Urothelium cell line (cell line): ENCODE measurements at places on chromosomes 2 and 18.

- no peak for DNase-seq
These were observed 13.3 kb downstream of the PROC start for GRCh38 chr2:127431408-127432023.

- DNase-seq, result no peak
These were observed 34.2 kb downstream of the INPP4A start for GRCh38 chr2:98478907-98479306.

- DNase-seq, result no peak
These were observed 185.6 kb downstream of the AGAP1 start for GRCh38 chr2:235679471-235679870.

DNA sequence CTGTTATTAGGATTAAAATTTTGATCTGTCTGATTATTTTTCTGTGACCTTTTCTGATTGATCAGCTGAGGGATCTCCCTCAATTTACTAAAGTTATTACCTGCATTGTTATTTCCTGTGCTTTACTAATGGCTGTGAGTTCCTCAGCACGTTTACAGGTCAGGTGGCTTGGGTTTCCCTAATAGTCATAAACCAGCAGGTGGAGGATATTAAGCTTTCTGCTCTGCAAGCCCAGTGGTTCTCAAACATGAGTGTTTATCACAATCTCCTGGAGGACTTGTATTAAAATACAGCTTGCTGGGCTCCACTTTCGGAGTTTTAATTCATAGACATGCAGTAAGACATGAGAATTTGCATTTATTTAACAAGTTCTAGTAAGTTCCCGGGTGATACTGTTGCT is 22.4 kb upstream of the UGP2 start:
- DNase-seq, result no peak

GRCh38 chr18:60870261-60871153 is 462.7 kb upstream of the CDH20 start:
- no peak for DNase-seq

- DNase-seq, result no peak
These were observed 63.9 kb downstream of the SMIM21 start for GRCh38 chr18:75363446-75364225.

DNA sequence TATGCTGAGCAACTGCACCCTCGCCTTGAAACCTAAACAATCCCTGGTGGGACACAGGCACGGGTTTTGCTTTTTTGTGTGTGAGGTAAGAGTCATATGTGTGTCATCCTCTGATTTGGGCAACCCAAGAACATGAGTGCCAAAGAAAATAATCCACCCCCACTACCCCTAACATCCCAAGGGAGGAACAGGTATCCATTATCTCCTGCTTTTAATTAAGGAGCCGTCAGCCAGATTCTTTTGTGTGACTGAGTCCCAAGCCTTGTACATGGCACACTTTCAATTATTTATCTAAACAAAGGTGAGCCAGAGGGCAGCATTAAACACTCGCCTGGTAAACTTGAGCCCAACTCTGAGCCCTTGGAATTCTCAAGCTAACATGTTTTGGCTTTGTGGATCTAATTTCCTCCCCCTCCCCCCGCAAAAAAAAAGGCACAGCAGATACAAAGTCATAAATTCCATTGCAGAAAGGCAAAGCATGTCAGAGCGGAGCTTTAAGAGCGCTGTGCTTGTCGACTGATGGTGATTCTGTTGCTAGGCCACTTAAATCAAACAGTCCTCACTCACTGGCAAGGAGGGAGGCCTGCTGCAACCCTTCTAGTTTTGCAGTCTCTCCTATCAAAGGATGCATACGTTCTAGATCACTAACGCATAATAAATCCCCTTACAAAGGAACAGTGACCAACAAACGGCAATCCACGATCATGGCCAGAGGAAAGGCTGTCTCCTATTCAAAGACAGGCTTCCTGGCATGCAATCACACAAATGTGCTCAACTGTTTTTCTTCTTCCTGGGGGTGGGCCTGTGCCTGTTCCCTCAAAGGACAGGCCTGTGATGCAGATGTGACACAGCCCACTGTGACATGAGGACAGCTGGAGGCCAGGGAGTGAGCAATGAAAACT is 143.5 kb upstream of the LMAN1 start:
- peak; percentile 38 for DNase-seq

- DNase-seq, result no peak
These were observed 56.1 kb upstream of the DNMT3A start for GRCh38 chr2:25397777-25398176.

DNA sequence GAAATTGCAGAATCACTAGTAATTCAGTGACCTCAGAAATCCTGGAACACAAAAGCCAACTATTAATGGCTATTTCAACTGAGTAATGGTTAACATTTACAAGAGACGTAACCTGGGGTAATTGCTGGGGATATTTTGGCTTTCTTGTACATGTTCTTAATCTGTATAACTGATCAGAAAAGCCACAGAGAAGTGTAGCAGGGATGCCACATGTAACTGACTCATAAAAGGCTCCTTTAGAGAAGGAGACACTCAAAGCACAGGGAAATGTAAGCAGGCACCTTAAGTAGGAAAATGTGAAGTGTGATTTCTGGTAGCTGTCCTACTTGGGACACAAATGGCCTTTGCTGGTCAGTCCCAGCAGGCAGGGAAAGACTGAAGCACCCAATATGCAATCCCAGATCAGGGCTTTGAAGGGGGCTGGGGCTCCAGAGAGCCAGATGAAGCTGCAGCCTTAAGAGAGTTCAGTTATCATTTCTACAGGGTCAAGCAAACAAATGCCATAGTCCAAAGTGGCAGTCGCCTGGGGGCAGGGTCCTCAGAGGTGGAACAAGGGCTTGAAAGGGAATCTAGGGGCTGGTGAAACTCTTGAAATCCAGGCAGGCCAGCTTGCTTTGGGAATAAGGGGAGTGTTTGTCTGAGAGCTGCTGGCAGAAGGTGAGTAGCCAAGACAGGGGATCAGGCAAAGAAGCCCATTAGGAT is 7.2 kb upstream of the SPOPL start:
- DNase-seq, result no peak

DNA sequence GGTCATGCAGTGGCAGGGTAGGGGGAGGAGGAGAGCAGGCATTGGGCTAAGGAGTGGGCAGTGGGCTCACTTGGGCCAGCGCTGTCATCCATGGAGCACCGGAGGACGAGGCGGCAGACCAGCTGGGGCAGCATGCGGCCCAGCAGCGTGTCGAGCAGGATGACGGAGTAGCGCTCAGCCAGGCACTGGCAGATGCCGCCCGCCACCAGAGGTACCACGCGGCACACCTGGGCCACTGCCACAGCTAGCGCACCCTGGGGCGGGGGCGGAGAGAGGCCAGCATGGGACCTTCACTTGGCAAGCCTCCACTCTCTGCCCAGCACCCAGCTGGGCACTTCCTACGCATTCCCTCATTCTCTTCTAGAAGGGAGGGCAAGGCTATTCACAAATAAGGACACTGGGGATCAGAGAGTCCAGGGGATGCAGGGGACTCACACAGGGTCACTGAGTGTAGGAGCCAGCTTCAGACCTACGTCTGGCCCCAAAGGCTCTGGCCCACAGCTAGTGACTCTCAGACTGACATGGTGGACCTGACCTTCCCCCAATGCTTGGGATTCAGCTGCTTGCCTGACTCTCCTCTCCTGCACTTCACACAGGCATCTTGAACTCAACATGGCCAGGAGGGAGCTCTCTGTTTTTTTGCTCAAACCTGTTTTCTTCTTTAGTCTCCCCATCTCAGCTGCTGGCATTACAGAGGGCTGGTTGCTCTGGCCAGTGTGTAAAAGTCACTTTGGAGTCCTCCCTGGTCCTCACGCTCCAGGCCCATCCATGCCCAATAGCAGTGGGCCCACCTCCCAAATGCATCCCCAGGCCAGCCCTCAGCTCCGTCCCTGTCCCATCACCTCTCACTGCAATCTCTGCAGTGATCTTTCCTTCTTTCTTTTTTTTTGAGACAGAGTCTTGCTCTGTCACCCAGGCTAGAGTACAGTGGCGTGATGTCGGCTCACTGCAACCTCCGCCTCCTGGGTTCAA is 4.1 kb downstream of the SFTPB start:
- no peak for DNase-seq

DNA sequence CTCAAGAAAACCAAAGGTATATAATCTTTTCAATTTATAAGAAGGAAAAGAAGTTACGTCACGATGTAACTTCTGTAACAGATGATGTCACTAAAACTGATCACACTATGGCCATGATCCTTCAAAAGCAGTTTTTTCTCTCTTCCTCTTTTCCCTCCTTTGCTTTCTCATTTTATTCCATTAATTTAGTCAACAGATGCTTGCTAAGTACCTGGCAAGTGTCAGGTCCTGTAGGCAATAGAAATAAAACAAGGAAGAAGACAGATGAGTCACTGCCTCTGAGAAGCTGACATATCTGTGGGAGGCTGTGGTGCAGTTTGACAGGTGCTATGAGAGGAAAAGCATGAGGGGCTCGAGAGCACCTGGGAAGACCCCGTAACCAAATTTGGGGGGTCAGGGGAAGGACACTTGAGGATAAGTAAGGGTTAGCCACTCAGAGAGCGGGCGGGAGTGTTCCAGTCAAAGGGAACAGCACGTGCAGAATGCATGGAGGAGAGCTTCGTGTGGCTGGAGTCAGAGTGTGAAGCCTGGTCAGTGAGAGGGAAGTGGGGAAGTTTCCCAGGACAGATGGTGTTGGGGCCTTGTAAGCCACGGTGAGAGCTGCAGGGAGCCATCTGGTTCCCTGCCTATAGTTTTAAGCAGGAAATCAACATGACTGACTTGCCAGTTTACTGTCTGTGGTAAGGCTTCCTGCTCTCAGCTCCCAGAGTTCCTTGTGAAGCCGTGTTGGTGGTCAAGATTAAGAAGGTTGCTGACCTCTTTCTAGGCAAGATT is 198.8 kb upstream of the FOSL2 start:
- no peak for DNase-seq

- DNase-seq, result peak; percentile 32
These were observed 61.4 kb upstream of the KIF5C start for GRCh38 chr2:148813603-148814065.

- DNase-seq, result no peak
These were observed 26.5 kb downstream of the ACVR1 start for GRCh38 chr2:157849591-157849990.

DNA sequence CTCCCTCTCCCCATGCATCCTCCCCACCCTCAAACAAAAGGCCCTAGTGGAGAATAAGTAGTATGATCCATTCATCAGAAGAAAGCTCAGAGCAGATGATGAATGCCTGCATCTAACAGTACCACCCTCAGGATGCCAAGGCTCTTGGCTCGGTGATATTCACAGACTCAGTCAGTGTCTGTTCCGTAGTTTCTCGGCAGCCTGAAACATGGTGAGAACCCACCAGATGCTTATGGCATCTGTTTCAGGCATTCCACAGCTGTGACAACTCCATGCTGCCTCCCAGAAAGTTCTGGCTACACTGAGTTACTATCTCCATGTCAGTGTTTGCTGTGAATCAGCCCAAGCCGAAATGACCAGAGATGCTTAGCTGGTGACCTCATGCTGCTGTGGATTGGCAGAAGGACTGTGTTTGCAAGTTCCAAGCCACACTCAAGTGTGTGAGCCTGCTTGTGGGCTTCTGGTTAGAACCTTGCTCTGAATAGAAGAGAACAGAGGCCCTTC is 83.9 kb downstream of the WDSUB1 start:
- peak; percentile 83 for DNase-seq

DNA sequence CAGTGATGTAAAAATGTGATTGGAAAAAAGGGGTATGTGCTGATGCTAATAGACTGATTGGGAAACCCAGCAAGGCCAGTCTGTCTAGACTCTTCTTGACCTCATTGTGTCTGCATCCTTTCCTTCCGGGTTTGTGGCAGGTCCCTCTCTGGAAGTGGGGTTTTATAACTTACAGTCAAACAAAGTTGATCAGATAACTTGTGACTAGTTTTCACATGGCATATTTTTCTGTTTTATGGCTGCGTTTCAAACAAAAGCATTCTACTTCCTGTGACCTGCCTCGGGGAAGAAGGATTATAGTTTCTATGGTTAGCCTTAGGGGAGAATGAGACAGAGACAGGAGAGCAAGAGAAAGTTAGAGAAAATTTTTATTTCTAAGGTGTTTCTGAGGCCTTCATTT is 188.7 kb upstream of the HNMT start:
- DNase-seq, result no peak

- no peak for DNase-seq
These were observed 32.0 kb upstream of the C1QL2 start for GRCh38 chr2:119190321-119191111.

- no peak for DNase-seq
These were observed 2.8 kb downstream of the MTHFD2 start for GRCh38 chr2:74201196-74201595.

GRCh38 chr18:24683925-24684324 is 223.5 kb downstream of the HRH4 start:
- no peak for DNase-seq

- no peak for DNase-seq
These were observed 48.7 kb upstream of the AGAP1 start for GRCh38 chr2:235445116-235445515.

DNA sequence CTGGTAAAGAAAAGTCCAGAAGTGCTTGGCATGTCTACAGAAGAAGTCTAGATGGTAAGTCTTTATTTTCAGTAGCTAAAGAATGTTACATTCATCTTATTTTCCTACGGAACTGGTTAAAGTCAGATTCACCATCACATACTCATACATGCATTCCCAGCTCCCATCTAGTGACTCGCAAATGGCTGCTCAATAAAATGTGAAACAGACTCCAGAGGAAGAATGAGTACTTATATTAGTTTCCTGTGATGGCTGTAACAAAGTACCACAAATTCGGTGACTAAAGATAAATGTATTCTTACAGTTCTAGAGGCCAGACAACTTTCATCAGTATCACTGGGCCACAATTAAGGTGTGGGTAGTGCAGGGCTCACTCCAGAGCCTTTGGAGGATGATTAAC is 797.2 kb downstream of the SATB2 start:
- no peak for DNase-seq

- DNase-seq, result peak; percentile 98
These were observed 1.4 kb downstream of the TGIF1 start for GRCh38 chr18:3451183-3451988.

DNA sequence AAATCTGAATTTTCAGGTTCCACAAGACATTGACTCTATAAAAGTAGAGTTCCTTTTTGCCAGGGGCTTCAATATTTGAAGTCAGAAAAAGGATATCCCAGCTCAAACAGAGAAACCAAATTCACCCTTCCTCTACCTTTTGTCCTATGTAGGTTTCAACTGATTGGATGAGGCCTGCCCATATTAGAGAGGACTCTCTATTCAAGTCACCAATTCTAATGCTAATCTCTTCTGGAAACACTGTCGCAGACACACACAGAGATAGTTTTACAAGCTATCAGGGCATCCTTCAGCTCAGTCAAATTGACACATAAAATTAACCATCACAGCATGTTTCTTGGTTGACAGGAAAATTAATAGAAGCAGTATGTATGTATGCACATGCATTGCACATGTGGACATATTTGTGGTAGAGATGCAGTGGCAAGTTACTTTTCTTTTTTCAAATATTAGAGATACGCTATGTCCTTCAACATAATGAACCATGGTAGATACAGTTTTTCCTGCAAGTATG is 207.1 kb downstream of the RAD51AP2 start:
- DNase-seq, result no peak

GRCh38 chr2:150051004-150051403 is 436.5 kb downstream of the RND3 start:
- DNase-seq, result no peak

- no peak for DNase-seq
These were observed 28.0 kb upstream of the INHBB start for GRCh38 chr2:120317916-120318315.

GRCh38 chr2:16629044-16629443 is 36.6 kb downstream of the CYRIA start:
- DNase-seq, result no peak
